ENCODE measurements at places on chromosomes 13 and 19.

- no peak for DNase-seq
Measured at GRCh38 chr13:30442926-30443325, 20.6 kb downstream of the UBE2L5 start.

DNA sequence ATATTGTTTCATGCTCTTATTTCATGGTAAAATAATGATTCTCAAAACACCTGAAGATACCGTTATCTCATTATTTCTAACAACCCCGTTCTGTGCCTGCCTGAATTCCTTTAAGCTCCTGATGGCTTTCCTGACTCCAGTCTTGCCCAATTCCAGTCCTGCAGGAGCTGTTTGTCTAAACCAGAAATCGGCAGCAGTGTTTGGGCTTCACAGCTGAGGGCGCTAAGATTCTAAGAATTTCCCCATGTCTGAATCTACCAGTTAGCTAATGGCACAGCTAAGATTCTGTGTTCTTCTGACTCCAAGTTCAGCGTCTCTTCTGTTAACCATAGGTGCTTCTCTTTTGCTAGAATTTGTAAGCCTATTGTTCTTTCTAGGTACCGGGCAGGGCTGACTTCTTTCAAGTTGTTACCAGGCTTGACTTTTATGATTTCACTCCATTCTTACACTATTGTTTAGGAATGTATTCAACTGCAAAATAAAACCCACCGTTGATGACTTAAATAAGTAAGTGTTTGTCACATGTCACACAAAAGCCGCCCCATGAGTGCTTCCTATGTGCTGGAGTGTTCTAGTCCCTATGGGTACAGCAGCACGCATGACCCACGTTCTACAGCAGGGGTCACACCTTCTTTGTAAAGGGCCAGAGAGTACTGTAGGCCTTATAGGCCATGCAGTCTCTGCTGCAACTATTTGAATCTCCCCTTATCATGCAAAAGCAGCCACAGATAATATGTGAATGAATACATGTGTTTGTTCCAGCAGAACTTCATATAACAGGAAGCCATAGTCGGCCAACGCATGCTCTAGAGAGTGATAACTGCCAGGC, 168.3 kb upstream of the RNF113B start:
- no peak for DNase-seq

DNA sequence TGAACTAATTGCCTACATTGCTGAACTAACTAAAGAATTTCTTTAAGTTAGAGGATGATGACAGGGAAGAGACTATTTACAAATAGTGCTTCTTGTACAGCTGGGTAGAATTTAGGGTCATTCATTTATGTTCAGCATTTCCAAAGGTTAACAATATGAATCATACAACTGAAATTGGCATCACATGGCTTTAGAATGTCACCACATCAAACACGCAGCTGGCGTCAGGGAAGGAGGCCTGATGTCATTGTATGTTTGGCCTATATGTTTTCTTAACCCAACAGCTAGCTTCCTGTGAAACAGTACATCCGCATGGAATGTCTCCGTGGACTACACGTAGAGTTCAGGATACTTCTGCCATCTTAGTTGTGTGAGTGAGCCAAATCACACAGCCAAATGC, 99.0 kb upstream of the TNFSF11 start:
- no peak for DNase-seq

DNA sequence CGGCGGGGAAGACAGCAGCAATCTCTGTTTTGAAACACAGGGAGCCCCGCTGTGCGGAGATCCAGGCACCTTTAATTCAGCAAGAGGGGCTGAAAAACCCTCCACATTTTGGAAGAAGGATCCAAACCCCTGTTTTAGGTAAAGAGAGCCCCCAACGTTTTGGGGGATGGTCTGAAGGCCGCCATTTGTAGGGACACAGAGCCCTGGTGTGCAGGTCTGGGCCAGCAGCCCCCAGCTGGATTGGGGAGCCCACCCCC, 3.5 kb upstream of the HOOK2 start:
- no peak for DNase-seq

DNA sequence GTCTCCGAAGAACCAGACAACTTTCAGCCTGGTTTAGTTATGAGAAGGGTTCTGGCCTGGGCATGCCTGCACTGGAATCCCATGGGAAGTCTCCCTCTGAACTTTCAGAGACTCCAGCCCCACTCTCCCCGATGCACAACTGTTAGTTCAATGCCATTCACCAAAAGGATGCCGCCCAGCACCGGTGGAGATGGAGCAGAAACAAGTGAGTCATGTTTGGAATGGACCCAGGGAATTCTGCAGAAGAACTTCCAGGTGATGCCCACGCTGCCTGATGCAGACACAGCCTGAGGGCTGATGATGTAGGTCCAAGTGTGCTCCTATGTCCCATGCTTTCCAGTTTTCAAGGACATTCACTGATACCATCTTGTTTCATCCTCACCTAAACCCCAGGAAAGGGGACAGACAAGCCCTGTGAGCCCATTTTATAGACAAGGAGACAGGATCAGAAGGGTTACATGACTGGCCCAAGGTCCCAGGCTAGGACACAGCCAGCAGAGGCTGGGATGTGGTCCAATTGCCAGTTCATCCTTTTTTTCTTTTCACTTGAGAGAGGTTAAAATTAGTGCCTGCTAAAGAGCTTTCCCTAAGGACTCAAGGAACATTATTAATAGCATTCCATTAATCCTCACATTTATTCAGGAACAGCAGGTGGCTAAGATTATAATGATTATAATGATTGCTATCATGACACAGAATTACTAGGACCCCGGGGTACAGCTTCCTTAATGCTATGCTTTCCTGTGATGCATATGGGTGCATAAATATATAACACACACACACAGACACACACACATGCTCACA, 39.5 kb downstream of the SIAH3 start:
- no peak for DNase-seq

DNA sequence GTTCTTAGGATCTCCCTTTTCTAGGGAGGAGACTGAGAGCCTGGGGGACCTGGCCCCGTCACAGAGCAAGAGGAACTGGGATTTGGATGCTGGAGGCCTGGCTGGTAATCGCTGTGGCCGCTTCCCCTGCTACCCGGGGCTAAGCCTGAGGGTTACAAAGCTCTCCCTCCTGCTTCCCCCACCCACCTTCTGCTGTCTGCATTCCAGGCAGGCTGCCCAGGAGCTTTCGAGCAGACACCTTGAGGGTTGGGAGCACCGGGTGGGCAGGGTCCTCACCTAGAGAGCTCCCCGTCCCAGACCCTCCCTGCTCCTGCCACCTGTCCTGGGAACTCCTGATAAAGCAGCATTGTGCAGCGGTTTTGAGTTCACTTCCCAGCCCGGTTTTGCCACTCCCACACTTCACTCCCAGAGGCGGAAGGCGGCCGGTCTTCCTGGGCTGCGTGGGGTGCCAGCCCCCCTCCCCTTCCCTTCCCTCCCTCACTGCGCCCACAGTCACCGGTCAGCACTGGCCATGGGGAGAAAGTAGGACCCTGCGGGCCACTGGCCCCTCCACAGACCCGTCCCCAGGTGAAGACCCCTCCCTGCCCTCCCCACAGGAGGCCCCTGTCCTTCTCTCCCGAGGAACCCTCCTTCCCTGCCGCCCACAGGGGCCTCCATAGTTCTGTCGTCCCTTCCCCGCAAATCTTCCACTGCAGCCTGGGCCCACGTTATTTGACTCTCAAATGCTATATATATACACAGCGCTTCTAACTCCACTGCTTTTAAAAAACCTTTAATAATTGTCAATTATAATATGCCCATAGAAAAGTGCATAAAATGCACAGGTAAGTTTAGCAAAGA, 8.1 kb downstream of the PAK4 start:
- DNase-seq: no peak

- DNase-seq: peak; percentile 61
Measured at GRCh38 chr19:31127134-31127967, 221.9 kb downstream of the TSHZ3 start.

DNA sequence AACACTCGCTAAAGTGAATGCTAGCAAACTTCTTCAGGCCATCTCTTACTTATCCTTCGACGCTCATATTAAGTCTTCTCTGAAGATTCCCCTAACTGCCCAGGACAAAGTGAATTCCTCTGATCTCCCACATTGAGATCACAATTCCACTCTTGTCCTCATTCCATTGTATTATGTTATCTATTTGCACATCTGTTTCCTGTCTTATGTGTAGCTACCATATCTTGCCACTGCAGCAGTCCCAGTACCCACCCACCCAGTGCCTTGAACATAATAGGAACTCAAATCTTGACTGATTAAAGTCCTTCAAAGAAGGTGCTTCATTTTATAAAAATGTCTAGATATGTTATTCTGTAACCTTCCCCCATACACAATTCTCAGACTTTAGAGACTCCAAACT, 702.3 kb downstream of the DIAPH3 start:
- DNase-seq: no peak

GRCh38 chr13:52827839-52828238, 20.6 kb downstream of the PCDH8 start:
- DNase-seq: no peak

GRCh38 chr19:7917267-7918061, 2.7 kb upstream of the SNAPC2 start:
- DNase-seq: no peak

GRCh38 chr13:50366488-50367174, 351.4 kb downstream of the KCNRG start:
- DNase-seq: no peak

- peak; percentile 12 for DNase-seq
Measured at GRCh38 chr13:33751151-33751550, 66.8 kb upstream of the RFC3 start.

DNA sequence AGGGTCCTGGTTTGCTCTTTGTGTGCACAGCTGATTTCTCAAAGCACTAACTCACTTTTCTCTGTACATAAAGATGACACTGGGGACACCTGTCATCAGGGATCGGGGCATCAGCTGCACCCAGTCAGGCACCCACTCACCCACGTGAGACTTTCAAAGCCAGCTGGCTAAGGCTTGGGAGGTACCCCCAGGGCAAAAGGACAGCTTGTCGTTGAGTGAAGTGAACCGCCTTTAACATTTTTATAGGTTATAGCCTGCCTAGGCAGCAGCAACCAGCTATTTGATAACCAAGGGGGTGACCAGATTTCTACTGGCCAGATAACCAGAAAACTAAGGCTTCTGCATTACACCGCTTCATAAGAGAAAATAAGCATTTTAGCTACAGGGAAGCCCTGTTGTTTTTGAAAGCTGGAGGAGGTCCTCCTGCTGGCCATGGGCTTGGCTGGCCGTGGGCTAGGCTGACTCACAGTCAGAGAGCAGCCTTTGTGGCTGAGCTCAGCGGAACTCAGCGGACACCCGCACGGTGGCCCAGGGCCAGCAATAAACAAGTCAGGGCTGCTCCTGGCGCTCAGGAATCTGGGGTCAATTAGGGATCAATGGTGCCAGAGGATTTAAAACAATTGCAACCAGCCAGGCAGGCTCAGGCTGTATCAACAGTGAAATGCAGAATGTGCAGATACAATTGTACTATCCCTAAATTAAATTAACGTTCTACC, 57.1 kb downstream of the ALOX5AP start:
- peak; percentile 83 for DNase-seq

- no peak for DNase-seq
Measured at GRCh38 chr13:31997641-31998040, 33.9 kb upstream of the FRY start.

DNA sequence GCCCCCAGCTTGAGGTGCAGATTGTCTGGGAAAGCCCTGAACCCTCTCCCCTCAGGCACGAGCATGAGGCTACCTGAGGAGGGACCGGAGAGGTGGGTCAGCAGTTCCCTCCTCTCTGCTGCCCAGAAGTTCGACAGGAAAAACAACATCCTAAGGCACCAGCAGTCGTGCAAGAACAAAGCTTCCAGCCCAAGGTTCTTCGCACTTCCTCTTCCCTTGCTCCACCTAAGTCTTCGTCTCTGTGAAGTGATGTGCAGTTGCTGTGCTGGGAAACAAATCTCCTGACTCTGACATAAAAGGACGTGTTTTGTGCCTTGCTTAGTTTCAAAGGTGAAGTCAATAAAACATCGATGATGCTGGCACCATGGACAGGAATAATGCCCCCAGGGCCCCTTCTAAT, 173.3 kb downstream of the USP12 start:
- DNase-seq: no peak

DNA sequence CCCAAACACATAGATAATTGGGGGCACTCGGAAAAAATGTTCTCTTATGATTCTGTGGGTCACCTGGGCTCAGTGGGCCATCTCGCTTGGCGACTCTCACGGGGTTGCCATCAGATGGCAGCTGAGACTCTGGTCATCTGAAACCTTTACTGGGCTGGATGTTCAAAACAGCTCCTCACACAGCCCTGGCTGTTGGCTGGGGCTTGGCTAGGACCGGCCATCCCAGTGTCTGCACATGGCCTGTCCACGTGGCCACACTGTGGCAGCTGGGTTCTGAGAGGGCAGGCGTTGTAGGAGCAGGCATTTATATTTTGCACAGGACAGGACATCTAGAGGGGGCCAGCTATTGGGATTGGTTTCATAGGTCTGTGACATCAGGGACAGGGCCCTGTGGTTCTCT, 15.5 kb downstream of the MED25 start:
- DNase-seq: no peak

DNA sequence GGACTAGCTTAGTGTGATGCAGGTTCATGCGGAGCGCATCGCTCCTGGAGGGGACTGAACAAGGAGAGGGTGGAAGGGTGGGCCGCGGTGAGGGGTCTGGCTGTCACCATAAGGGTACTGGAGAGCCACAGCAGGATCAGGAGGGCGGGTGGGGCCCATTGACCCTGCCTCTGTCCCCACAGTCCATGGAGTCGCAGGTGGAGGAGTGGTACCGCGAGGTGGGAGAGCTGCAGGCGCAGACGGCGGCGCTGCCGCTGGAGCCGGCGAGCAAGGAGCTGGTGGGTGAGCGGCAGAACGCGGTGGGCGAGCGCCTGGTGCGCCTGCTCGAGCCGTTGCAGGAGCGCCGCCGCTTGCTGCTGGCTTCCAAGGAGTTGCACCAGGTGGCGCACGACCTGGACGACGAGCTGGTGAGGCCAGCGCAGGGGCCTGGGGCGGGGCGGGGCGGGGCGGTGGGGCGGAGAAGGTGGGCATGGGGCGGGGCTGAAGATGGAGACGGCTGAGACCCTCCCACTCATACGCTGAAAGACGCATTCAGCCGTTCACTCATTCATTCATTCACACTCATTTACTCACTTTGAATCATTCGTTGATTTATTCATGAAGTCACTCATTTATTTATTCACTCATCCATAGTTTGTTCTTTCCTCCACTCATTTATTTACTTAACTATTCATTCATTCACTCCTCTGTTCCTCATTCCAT, 27.5 kb upstream of the SHKBP1 start:
- DNase-seq: no peak

GRCh38 chr19:10388957-10389356, 8.6 kb upstream of the TYK2 start:
- peak; percentile 46 for DNase-seq

DNA sequence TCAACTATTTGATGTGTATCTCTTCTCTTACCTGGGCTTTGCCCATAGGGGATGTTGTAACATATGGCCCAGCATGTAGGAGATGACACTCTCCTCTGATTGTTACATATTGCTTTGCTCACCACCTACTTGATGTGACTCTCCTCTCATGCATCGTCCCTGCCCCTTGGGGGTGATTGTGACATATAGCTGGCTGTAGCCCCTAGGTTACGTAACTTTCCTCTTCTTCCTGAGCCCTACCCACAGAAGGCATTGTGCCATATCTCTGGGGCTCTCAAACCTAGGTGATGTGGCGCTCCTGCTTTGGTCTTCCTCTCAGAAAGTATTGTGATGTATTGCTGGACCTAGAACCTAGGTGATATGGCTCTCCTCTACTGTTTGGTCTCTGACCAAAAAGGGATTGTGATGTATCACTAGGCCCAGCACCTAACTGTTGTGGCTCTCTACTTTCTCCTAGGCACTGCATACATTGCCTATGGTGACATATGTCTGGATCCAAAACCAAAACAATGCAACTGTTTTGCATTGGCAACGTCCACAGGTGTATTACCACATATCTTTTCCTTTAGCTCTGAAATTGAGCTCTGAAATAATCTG, 71.9 kb upstream of the ZNF724 start:
- DNase-seq: no peak

GRCh38 chr13:75452564-75452963, 29.4 kb downstream of the TBC1D4 start:
- DNase-seq: no peak
